ENCODE measurements at places on chromosomes 12 and 14.

GRCh38 chr14:79186523-79186922 is 1016.4 kb downstream of the NRXN3 start:
- DNase-seq, result no peak

DNA sequence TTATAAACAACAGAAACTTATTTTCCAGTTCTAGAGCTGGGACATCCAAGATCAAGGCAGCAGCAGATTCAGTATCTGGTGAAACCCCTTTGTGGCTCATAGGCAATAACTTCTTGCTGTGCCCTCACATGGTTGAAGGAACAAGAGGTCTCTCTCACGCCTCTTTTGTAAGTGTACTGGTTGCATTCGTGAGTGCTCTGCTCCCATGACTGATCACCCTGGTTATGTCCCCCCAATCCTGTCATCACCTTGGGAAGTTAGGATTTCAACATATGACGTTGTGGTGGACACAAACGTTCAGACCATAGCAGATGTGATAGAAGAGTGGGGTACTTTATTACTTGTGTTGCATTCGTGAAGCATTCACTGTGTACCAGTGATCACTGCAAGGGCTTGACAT is 184.0 kb downstream of the SRGAP1 start:
- no peak for DNase-seq

- no peak for DNase-seq
These were observed 7.3 kb upstream of the ASIC1 start for GRCh38 chr12:50050119-50050385.

GRCh38 chr14:74543771-74544438 is 50.3 kb downstream of the ISCA2 start:
- no peak for DNase-seq

DNA sequence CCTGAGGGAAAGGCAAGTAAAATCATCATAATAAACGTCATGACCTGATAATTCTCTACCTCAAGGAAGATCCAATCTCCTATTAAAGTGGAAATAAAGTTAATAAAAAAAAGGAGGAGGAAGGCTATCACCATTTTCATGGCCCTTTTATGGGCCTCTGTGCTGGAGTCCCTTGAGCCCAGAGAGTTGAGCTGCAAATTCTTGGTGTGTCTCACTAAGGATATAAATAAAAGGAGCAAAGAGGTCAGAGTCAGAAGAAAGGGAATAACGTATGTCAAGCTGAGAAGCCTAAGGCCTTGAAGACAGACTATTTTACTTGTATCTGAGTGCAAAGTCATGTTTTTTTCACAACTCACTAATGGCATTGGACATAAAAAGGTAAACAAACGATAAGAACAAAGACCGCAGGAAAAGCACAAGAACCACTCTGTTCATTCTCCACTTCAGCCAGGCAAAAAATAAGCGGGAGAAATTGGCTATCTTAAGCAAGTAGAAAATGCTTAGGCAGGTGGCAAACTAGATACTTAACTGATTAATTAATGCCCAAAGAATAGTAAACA is 12.0 kb upstream of the SMIM10L1 start:
- DNase-seq, result no peak

DNA sequence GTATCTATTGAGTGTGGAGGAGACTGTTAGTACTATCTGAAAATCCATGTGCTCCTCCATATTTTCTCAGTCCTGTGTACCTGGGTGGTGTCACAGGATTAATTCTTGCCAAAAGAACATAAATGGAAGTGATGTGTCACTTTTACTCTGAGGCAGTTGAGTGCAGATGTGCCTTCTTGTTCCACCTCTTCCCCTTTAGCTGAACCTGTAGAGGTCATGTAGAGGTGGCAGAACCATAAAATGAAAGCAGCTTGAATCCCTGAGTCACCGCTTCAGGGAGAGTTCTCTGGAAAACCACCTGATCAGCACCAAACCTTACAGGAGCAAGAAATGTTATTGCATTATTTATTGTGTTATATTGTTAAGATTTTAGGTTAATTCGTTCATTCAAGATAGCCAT is 14.7 kb upstream of the SLC25A3 start:
- DNase-seq, result no peak

DNA sequence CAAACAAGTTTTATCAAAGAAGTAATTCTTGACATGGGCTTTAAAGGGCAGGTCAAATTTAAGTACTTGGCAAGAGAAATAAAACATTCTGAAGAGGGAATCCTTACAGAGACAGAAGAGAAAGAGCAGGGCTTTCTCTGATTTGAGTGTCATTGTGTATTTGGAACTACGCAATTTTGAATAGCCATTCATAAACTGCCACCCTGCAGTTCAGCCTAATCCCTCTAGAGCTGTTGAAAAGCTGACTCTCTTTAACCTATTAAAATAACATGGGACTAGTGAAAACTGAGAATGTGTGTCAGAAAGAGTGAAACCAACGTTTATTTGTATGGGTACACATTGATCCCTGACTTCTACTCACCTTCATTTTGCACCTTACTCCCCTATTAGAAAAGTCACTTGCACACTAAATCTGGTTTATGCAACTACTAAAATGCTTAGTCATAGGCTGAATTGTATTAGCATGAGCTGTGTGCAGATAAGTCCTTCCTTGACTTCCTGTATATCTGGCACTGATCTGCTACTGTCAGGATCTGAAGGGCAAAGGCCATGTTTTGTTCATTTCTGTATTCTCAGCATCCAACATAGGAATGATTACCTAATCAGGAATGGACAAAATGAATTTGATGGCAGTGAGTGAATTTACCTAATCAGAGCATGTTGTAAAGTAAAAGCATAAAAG is 458.9 kb downstream of the NOVA1 start:
- DNase-seq, result no peak

DNA sequence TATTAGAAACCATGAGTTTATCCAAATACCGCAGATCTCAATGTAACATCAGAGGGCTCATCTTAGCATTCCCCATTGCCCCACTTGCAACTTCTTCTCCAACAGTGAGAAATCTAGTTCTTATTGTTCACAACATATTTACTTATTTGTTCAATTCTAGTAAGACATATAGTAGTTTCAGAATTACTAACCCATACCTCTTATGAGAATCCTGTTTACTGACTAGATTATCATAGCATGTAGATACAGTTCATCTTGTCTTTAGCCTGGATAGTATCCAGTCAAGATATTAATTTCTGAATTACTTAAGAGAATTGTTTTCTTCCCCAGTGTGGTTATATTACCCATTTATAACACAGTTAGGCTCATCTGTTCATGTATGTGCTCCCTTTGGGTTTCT is 80.6 kb downstream of the NIN start:
- DNase-seq, result no peak

GRCh38 chr12:9751204-9752144 is 9.2 kb downstream of the CD69 start:
- no peak for DNase-seq

DNA sequence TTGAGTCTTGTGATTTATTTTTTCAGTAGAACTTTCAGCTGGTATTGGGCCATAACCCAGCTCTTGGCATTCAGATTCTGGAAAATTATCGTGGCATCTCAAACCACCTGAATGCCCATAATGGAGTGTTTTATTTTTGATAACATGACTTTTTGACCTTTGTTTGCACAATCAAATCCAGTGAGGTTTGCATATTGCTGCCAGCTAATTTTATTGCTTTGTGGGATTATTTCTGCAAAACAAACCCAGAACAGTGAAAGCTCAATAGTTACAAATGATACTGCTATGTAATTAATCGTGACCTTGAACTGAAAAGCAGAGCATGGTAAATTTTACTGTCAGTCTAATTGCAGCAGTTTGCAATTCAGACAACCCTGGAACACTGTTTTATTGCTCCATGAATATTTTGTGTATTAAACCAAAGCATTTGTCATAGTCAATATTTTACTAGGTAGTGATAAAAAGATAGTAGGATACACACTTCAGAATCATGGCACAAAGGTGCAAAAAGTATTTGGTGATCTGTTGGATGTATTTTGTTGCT is 255.2 kb upstream of the NAV3 start:
- DNase-seq, result no peak

DNA sequence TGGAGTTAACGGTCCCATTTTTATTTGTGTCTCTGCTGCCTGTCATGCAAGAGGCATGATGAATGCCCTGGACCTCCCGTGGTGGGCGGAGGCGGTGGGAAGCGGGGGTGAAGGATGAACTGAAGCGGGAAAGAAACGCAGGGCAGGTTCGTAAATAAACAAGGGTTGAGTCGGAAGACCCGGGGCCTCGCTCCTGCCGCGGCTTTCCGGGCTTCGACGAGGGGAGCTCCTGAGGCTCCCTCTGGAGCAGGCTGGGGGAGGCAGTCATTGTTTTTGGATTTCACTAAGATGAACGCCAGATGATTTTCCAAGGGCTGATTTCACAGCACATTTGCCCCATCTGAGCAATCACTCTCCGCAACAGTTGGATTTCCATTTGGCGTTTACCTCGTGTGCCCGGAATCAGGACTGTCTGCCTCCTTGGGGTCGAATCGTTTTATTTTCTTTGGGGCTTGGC is 130.2 kb downstream of the SLC38A6 start:
- no peak for DNase-seq

All from GM12864 (cell line).